ENCODE measurements at places on chromosomes 2 and 18. TPM values are rescaled to one million over a fixed set of nuclear protein-coding genes. Genes with fewer than 3 reads are reported as not detected.

GRCh38 chr2:43139996-43140621 lies 86.3 kb downstream of the ZFP36L2 start:
- peak; percentile 47 for DNase-seq

DNA sequence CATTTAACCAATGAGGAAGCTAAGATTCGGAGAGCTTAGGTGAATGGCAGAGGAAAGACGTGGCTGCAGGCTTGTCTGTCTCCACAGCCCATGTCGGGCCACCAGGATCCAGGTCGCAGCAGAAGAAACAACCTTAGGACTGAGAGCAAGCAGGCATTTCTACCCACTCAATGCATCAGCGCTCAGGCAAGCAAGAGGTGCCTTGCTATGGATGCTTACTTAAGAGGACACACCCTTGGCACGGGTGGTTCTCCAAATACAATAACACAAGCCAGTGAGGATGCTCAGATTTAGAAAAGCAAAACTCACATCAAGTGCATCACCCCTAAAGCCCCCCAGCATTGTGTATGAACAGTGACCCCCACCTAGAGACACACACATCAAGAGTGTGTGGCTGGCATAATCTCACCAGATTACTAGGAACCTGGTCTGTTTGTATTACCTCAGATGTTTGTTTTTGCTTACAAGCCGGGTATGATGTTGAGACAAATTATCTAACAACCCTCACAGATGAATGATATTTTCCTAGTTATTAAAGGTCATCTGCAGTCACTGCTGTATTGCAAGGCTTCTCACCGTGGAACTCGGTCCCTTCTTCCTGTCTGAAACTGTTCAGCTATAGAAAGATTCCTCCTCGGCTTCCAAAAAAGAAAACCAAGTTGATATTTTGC lies 34.2 kb upstream of the NPAS2 start:
- no peak for DNase-seq

Gene FHOD3
- 46.8 TPM for total RNA-seq

GRCh38 chr18:44778788-44779187 lies 98.1 kb downstream of the SETBP1 start:
- no peak for DNase-seq

- no peak for DNase-seq
These were observed 893.8 kb upstream of the CELF4 start for GRCh38 chr18:38459131-38459994.

DNA sequence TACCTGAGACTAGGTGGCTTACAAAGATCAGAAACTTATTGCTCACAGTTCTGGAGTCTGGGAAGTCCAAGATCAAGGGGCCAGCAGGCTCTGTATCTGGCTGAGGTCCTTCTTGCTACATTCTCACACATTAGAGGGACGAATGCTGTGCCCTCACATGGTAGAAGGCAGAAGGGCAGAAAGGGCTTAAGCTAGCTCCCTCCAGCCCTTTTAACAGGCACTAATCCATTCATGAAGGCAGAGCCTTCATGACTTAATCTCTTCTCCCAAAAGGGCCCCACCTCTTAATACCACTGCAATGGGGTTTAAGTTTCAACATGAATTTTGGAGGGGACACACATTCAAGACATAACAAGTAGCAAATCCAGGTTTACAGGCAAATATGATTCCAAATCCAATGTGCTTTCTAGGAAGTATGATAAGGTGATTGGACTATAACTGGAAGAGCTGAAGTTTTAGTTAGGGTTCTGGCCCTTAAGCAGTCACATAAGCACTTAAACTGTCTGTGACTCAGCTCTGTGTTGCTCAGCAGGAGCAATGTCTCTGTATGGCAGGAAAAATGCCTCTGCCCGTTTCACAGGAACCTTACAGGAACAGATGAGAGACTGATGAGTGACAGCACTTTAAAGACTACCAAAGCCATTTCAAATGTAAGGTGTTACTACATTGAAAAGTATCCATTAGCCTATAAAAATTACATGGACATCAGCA lies 119.6 kb upstream of the PTPRM start:
- no peak for DNase-seq

DNA sequence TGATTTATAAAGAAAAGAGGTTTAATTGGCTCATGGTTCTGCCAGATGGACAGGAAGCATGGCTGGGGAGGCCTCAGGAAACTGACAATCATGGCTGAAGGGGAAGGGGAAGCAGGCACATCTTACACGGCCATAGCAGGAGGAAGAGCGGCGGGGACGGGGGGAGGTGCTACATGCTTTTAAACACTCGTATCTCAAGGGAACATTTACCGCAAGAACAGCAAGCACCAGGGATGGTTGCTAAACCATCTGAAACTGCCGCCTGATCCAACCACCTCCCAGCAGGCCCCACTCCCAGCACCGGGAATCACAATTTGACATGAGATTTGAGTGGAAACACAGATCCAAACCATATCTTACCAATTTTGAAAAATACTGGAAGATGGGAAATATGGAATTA lies 362.8 kb downstream of the FBXO15 start:
- DNase-seq, result no peak

Gene WDR43
- total RNA-seq, result 58.2 TPM

DNA sequence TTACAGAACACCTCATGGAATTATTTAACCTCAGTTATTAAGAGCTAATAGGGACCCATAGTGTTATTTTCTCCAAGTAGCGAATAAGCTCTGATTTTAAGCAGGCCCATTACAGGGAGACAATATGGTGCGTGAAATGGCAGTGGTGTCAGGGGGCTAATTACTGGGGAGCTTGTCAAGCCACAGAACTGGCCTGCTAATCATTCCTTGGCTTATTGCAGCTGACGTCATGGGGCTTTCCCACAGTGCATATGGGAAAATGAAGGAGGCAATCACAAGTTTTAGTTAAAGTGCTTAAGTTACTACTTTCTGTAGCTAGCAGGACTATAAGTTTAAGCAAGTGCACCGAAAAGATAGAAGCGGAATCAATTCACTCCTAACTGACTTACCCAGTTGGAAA lies 262.5 kb downstream of the TGIF1 start:
- DNase-seq, result no peak

GRCh38 chr2:735670-736218 lies 58.5 kb upstream of the TMEM18 start:
- no peak for DNase-seq

Gene OR6B2
- not detected for total RNA-seq

Gene SLC66A3
- 46.0 TPM for total RNA-seq

Gene GAREM1
- total RNA-seq, result 15.2 TPM

- no peak for DNase-seq
These were observed 139.6 kb downstream of the SOCS6 start for GRCh38 chr18:70428439-70428838.

DNA sequence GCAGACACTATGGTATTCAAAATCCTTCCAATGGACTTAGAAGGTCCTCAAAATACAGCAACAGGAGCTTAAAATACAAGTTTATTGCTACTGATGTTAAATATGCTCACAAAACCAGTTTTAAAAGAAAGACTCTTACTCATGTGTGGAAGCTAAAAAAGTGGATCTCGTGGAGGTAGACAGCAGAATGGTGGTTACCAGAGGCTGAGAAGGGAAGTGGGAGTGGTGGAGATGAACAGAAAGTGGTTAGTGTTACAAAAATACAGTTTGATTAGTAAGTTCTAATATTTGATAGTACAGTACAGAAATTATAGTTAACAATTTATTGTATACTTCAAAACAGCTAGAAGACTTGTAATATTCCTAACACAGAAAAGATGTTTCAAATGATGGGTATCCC lies 12.1 kb downstream of the ADAM17 start:
- DNase-seq, result no peak

Gene RNF103
- total RNA-seq, result 48.2 TPM

Gene SLC9A2
- total RNA-seq, result 8.4 TPM

DNA sequence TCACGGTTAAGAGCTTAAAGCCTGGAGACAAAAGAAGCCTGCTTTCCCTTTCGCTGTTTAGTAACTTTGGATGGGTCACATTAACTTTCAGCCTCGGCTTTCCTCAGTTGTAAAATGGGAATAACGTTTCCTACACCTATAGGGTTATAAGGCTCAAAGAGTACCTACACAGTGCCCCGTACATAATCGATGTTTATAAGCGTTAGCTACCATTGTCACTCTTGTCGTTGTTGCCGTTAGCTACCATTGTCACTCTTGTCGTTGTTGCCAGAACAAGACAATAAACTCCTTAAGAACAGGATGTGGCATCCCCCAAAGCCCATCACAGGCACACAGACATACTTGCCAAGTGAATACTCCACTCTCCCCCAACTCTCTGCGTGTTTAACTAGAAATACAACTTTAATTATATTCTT lies 901 bp upstream of the MFSD6 start:
- DNase-seq, result no peak

DNA sequence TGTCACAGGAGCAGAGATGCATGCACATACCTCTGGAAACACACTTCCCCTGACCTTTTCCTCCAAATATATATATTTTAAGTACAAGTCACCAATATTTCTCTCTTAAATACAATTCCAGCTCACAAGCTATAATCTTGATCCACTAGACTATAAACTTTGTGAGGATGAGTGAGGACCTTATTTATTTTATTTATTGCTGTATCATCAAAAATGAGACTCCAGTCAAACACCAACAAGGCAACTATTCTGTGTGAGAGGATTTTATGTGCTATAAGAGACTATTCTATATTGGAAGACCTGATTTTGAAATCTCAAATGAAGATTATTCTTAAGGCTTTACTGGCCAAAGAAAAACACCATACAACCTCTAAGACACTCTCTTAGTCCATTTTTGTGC lies 1352.2 kb downstream of the SUCLG1 start:
- no peak for DNase-seq

Gene RFTN2
- 16.1 TPM for total RNA-seq

Gene SUMO1
- total RNA-seq, result 61.4 TPM

- peak; percentile 77 for DNase-seq
These were observed 91.1 kb downstream of the INHBB start for GRCh38 chr2:120436885-120437603.

DNA sequence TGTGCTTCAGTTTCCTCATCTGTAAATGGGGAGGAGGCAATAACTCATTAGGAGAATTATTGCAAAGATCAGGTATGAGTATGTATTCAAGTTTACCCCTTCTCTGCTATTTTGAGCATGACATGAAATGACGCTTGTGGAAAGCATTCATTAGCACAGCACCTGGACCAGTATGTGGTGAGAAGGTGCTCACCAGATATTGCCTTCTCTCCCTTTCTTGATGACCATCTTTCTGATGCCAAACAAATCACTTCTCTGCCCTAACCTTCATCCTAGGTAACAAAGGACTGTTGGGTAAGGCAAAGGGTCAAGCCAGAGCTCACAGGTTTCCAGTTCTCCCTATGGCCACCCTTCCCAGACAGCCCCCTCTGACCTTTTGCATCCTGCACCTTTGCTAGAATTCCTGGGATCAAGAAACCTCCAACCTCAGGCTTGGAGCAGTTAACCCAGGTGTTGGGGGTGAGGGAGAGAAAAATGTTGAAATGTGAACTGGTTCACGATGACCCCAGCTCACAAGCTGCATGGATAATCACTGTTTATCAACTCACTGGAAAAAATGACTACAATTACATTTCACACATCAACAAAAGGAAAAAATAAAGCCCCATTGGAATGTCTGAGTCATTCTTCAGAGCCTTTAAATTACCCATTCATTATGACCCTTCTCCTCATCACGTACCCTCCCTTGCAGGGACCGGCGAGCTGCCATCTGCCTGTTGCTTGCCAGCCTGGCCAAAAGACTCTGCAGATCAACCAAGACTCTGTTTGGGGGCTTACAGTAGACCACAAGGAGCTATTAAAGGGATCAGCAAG lies 41.6 kb downstream of the LBH start:
- DNase-seq, result no peak

DNA sequence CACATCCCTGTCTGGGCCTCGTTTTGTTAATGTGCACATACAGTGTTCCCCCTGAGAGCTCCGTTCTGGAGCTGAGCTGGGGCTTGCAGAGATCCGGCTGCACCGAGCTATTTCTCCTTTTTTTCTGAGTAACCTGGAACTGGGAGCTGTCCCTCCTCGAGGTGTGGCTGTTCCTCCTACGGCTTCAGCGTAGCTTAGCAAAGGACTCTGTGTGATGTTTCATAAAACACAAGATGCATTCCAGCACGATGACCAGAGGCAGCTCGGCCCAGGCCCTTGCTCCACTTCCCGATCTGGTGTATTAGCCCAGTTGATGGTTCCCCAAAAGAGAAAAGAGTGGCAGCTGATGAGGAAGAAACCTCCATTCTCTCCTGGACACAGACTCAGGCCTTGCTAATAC lies 103.0 kb downstream of the FAM210A start:
- DNase-seq, result no peak

Gene CNTNAP5
- 0.39 TPM for total RNA-seq

- no peak for DNase-seq
These were observed 212.1 kb upstream of the POU3F3 start for GRCh38 chr2:104641786-104642185.

Gene ANKRD30B
- total RNA-seq, result 42.0 TPM

GRCh38 chr2:176093145-176093897 lies 800 bp downstream of the HOXD13 start:
- DNase-seq, result no peak

Gene GREB1
- 91.0 TPM for total RNA-seq

- DNase-seq, result no peak
These were observed 24.5 kb upstream of the LCLAT1 start for GRCh38 chr2:30422444-30423040.

DNA sequence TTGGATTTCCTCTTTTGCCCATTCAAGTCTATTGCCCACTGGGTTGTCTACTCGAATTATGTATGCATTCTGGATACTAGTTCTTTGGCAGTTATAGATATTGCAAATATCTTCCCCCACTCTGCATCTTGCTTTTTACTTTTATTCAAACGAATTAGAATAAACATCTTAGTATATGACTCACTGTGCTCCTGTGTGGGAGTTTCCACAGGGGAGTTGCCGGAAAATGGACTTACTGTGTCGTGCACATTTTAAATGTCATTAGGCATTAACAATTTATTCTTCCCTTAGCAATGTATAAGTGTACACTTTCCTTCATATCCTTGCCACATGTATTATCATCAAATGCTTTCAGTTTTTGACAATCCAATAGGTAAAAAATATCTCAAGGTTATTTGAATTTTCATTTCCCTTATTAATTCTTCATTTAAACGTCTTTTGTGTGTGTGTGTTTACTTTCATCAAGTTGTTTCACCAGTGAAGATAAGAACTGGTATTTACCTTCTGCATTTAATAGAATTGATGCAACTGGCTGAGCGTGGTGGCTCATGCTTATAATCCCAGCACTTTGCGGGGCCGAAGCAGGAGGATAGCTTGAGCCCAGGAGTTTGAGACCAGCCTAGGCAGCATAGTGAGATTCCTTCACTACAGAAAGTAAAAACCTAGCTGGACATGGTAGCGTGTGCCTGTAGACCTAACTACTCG lies 4.6 kb upstream of the UGT1A5 start:
- no peak for DNase-seq

DNA sequence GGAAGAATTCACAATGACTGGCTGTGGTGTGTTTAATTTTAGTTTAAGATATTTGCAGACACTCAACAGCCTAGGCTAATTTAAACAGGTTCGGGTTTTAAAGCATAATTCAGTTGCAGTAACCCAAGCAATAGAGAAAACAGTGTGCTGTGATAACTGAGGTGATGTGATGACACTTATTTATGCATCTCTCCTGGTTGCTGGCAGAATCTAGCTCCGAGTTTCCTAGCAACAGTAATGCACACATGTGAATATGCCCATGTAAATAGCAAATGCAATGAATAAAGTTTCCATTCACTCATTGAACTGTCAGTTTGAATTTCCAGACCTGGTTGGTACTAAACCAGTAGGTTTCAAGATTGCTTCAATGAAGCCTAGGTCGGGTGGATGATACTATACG lies 426.5 kb downstream of the TMX3 start:
- no peak for DNase-seq

Gene WDR54
- total RNA-seq, result 27.5 TPM

GRCh38 chr2:159637988-159638501 lies 21.7 kb upstream of the BAZ2B start:
- DNase-seq, result no peak

GRCh38 chr2:71615767-71616730 lies 162.7 kb downstream of the DYSF start:
- DNase-seq, result peak; percentile 8
